ENCODE measurements at places on chromosomes 3 and 15.

- DNase-seq, result no peak
Measured at GRCh38 chr3:12401208-12401607, 83.1 kb upstream of the TSEN2 start.

DNA sequence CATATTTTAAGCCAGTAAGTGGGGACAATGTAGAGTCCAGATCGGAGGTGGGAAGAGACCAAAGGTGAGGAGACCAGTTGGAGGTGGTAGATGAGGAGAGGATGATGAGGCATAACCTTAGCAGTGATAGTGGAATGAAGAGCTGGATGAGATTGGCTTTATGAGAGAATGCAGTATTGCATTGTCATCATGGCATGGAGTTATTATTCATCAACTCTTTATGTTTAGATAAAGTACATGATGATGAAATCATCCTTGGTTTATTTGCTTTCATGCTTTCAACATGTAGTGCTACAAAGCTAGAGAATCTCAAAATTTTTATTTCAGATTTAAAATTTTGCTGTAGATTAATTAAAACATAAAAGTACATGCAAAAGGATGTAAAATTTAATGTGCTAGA is 64.0 kb downstream of the PPM1L start:
- DNase-seq, result no peak

- DNase-seq, result no peak
Measured at GRCh38 chr15:68764090-68764489, 56.6 kb downstream of the ANP32A start.

GRCh38 chr3:52401551-52401950 is 43.4 kb downstream of the SEMA3G start:
- no peak for DNase-seq

Data from activated CD8-positive, alpha-beta T cell treated with anti-CD3 and anti-CD28 coated beads, Interleukin-2, amount 10 ng/mL, durations not matched to agents 7 days and 5 days (primary cell).